ENCODE measurements at places on chromosomes 13 and 19.

DNA sequence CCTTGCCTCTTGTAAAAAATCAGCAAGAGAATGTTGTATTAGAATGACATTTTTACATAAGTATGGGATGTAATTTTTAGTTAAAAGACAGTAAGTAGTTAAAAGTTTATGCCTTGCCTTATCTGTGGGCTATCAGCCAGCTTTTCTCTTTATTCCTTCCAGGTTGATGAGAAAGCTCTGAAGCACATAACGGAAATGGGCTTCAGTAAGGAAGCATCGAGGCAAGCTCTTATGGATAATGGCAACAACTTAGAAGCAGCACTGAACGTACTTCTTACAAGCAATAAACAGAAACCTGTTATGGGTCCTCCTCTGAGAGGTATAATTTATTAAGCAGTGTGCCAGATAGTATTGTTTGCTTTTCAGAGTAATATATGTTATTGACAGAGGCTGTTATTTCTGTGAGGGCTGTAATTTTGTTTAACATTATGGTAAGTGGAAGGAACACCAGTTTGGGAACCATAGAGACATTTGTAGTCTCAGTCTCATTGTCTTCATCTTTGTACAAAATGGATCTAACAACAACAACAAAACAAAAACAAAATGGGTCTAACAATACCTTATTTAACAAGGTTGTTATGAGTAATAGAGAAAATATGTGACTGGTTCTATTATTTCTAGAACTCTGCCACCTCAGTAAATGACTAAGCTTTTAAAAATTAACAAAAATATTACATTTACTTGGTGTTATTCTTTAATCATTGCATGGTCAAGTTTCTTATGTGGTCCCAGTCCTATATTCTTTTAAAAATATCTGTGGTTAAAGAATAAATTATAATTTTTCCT lies 112.8 kb downstream of the TDRD3 start:
- no peak for DNase-seq
- no peak overlapping the region for H3K27ac ChIP-seq
- no peaks in the 10 kb centered on the region for H3K27me3 ChIP-seq
- no peak overlapping the region for H3K4me3 ChIP-seq

DNA sequence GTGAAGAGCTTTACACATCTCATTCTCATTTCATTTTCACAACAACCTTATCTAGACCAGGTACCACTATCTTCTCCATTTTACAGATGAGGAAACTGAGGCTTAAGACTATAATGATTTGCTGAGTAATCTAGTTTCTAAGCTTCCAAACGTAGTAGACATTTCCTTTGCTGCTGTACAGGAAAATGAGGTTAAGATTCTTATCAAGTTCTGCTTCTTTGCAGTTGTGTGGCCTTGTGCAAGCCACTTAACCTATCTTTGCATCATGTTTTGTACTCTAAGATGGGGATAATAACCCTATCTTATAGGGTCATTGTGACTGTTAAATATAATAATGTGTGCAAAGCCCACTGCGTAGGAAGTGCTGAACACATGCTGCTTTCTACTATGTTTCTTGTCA lies 307.9 kb downstream of the HS6ST3 start:
- no peak overlapping the region for H3K4me3 ChIP-seq
- H3K27ac ChIP-seq = no peak overlapping the region
- no peaks in the 10 kb centered on the region for H3K27me3 ChIP-seq

DNA sequence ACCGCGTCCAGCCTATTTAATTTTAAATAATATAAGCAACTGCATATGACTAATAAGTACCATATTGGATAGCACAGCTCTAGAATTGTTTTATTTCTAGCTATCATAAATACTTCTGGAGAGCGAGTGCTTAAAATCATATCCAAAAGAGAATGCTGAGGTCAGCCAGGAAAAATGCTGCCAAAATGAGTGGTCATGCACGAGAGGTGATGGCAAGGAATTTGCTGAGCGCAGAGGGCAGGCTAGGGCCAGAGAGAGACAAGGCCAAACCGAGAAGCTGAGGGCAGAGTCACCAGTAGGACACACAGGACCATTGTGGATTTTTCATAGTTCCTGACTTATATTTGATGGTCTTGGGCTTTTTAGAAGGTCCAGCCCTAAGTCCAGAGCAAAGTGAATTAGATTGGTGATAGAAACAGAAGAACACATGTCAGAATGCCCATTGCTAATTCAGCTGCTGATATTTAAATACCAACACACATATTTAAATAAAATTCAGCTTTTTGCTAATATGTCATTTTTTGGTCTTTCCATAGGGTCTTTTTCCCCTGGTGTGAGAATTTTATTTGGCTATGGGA lies 33.6 kb upstream of the UBL3 start:
- H3K36me3 ChIP-seq = no peaks in the 10 kb centered on the region
- no peak overlapping the region for H3K27ac ChIP-seq
- peaks cover 11% of the 10 kb centered on the region for H3K4me1 ChIP-seq
- H3K4me3 ChIP-seq = no peak overlapping the region

GRCh38 chr13:90803210-90803609 lies 544.3 kb upstream of the MIR17HG start:
- no peaks in the 10 kb centered on the region for H3K27me3 ChIP-seq
- no peaks in the 10 kb centered on the region for H3K4me1 ChIP-seq
- no peaks in the 10 kb centered on the region for H3K36me3 ChIP-seq
- no peak for DNase-seq
- no peak overlapping the region for H3K27ac ChIP-seq
- H3K4me3 ChIP-seq = no peak overlapping the region

DNA sequence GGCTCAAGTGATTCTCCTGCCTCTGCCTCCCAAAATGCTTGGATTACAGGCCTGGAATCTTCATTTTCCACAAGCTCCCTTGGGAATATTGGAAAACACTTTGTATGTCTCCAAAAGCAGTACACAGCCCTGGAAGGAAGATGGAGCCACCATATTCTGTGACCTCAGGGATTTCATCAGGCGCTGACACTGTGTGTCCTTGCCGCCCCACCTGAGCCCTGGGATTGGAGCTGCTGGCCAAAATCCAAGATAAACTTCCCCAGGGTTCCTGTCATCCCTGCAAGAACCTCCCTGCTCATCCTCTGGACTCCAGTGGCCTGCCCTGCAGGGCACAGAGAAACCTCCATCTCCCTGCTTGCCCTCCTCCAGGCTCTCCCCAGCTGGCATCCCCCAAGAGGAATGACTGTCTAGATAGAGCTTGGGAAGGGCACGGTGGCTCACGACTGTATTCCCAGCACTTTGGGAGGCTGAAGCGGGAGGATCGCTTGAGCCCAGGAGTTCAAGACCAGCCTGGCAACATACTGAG lies 1.3 kb upstream of the GNG7 start:
- peaks cover 7% of the 10 kb centered on the region for H3K4me1 ChIP-seq
- no peaks in the 10 kb centered on the region for H3K36me3 ChIP-seq
- no peaks in the 10 kb centered on the region for H3K27me3 ChIP-seq
- no peak overlapping the region for H3K27ac ChIP-seq
- no peak for DNase-seq

DNA sequence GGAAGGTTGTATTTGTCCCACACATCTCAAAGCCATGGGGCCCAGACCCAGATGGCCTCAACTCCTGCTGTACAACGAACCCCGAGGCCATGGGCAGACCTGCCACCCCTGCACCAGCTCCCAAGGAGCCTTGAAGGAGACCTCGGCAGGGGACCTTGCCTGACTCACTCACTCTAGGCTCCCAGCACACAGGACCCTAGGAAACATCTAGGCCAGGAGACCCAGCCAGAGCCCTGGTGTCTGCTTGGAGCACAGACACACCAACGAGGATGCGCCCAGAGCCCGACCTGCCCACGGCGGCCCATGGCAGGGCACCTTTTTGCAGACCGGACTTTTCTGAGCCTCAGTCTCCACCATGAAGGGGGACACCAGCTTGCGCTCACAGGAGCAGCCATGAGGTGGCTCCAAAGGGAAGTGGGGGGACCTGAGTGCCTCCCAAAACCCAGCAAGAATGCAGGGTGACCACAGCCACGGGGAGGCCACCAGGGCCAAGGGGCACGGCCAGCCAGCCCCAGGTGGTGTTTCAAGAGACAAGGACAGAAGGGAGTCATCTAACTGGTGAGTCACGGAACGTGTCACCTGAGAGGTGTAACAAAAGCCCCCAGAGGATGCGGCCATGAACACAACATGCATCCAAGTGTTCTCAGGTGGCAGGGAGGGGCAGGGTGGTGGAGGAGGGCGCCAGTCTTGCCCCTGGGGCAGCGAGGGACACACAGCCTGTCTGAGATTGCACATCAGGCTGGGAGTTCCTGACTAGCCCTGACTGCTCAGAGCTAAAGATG lies 4.9 kb upstream of the CERS1 start:
- no peaks in the 10 kb centered on the region for H3K4me1 ChIP-seq
- H3K36me3 ChIP-seq = no peaks in the 10 kb centered on the region
- DNase-seq = no peak
- H3K27me3 ChIP-seq = peaks cover 10% of the 10 kb centered on the region

- H3K4me3 ChIP-seq = no peak overlapping the region
- H3K4me1 ChIP-seq = no peaks in the 10 kb centered on the region
- peaks cover 37% of the 10 kb centered on the region for H3K36me3 ChIP-seq
- DNase-seq = peak; percentile 83
- no peak overlapping the region for H3K27ac ChIP-seq
Observed at GRCh38 chr19:44653977-44654774, 10.5 kb downstream of the PVR start.

GRCh38 chr19:54464044-54464629 lies 559 bp upstream of the LENG9 start:
- peaks cover 3% of the 10 kb centered on the region for H3K27me3 ChIP-seq
- DNase-seq = peak; percentile 93
- H3K27ac ChIP-seq = peak overlapping the region; percentile 86

GRCh38 chr19:57334191-57334590 lies 13.9 kb downstream of the ZNF543 start:
- H3K4me3 ChIP-seq = no peak overlapping the region
- no peaks in the 10 kb centered on the region for H3K27me3 ChIP-seq
- H3K4me1 ChIP-seq = no peaks in the 10 kb centered on the region

DNA sequence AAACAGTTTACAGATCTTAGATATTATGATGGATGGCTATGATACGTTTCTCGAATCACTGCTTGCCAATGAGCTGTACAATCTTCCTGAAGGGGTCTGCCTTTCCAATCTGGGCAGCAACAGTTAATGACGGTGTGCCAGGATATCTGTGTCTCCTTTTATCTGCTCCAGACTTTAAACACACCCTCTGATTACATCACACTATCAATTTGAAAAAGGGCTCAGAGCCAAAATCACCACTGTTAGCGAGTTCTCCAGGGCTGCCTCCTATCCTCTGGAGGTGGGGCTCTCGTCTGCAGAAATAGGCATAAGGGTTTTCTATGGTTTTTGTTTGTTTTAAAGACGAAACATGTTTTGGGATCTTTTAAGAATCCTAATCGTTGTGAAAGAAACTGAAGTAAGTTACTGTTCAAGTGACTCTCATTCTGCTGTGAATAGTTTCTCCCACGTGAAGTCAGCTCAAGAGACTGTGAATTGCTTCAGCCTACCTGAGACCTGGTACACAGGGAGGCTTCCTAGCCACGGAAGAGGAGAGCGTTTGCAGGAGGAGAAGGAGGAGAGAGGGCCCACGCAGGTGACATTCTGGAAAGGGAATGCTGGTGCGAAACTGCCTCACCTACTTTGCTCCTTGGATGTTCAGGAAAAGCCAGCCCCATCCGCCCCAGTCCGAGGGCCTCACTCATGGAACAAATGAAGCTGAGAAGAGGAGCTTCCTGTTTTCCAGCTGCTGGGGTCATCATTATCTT lies 15.2 kb upstream of the GJA3 start:
- H3K27ac ChIP-seq = no peak overlapping the region
- no peak overlapping the region for H3K4me3 ChIP-seq
- peaks cover 7% of the 10 kb centered on the region for H3K4me1 ChIP-seq
- no peaks in the 10 kb centered on the region for H3K27me3 ChIP-seq

GRCh38 chr13:69324090-69324886 lies 783.3 kb upstream of the ATXN8OS start:
- no peaks in the 10 kb centered on the region for H3K27me3 ChIP-seq
- H3K4me1 ChIP-seq = no peaks in the 10 kb centered on the region
- no peaks in the 10 kb centered on the region for H3K36me3 ChIP-seq
- DNase-seq = no peak
- no peak overlapping the region for H3K4me3 ChIP-seq

GRCh38 chr13:102779436-102780159 lies 6.0 kb upstream of the TEX30 start:
- no peaks in the 10 kb centered on the region for H3K4me1 ChIP-seq
- H3K36me3 ChIP-seq = no peaks in the 10 kb centered on the region
- H3K4me3 ChIP-seq = no peak overlapping the region

GRCh38 chr13:42906257-42906656 lies 85.8 kb downstream of the EPSTI1 start:
- no peak overlapping the region for H3K4me3 ChIP-seq
- no peaks in the 10 kb centered on the region for H3K27me3 ChIP-seq
- no peak for DNase-seq
- H3K4me1 ChIP-seq = no peaks in the 10 kb centered on the region
- no peak overlapping the region for H3K27ac ChIP-seq
- H3K36me3 ChIP-seq = no peaks in the 10 kb centered on the region

- no peaks in the 10 kb centered on the region for H3K27me3 ChIP-seq
- no peak overlapping the region for H3K4me3 ChIP-seq
- no peaks in the 10 kb centered on the region for H3K36me3 ChIP-seq
- H3K27ac ChIP-seq = no peak overlapping the region
- DNase-seq = no peak
- peaks cover 3% of the 10 kb centered on the region for H3K4me1 ChIP-seq
Observed at GRCh38 chr13:98761126-98761985, 8.9 kb upstream of the SLC15A1 start.

- H3K27me3 ChIP-seq = peaks cover 2% of the 10 kb centered on the region
- no peak overlapping the region for H3K4me3 ChIP-seq
- no peak for DNase-seq
- H3K36me3 ChIP-seq = no peaks in the 10 kb centered on the region
Observed at GRCh38 chr19:51664997-51665396, 18.4 kb upstream of the SIGLEC14 start.

DNA sequence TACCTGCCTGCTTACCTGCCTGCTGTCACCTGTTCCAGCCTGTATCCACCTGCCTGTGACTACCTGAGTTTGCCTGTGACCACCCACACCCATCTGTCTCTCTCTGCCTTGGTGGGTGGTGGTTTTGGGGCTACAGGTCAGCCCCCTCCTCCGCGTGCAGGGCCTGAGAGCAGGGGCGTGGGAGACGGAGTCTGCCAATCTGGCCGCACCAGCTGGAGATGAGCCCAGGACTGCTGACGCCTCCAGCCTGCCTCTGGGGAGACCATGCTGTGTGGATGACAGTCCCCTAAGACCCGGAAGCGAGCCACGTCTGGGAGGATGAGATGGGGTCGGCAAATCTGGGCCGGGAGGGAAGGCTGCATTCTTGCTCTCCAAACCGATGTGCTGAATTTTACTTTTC lies 15.9 kb upstream of the KCTD15 start:
- no peak overlapping the region for H3K4me3 ChIP-seq
- H3K4me1 ChIP-seq = peaks cover 7% of the 10 kb centered on the region
- no peak for DNase-seq
- H3K27ac ChIP-seq = no peak overlapping the region

- no peak overlapping the region for H3K27ac ChIP-seq
- H3K27me3 ChIP-seq = no peaks in the 10 kb centered on the region
- no peaks in the 10 kb centered on the region for H3K36me3 ChIP-seq
- no peak for DNase-seq
- H3K4me3 ChIP-seq = no peak overlapping the region
Observed at GRCh38 chr13:113137691-113138298, 15.2 kb downstream of the F10 start.

- H3K4me1 ChIP-seq = peaks cover 16% of the 10 kb centered on the region
- H3K4me3 ChIP-seq = no peak overlapping the region
- DNase-seq = no peak
- H3K27ac ChIP-seq = no peak overlapping the region
- H3K27me3 ChIP-seq = no peaks in the 10 kb centered on the region
Observed at GRCh38 chr13:35917942-35918645, 213.1 kb downstream of the DCLK1 start.

- H3K36me3 ChIP-seq = no peaks in the 10 kb centered on the region
- peak; percentile 34 for DNase-seq
- H3K27me3 ChIP-seq = no peaks in the 10 kb centered on the region
- no peak overlapping the region for H3K4me3 ChIP-seq
Observed at GRCh38 chr19:31256593-31256960, 92.7 kb downstream of the TSHZ3 start.

All from H1 (cell line).